ENCODE measurements at places on chromosomes 12 and 14.

GRCh38 chr14:23450379-23450778 lies 14.9 kb upstream of the MYH7 start:
- DNase-seq, result no peak

DNA sequence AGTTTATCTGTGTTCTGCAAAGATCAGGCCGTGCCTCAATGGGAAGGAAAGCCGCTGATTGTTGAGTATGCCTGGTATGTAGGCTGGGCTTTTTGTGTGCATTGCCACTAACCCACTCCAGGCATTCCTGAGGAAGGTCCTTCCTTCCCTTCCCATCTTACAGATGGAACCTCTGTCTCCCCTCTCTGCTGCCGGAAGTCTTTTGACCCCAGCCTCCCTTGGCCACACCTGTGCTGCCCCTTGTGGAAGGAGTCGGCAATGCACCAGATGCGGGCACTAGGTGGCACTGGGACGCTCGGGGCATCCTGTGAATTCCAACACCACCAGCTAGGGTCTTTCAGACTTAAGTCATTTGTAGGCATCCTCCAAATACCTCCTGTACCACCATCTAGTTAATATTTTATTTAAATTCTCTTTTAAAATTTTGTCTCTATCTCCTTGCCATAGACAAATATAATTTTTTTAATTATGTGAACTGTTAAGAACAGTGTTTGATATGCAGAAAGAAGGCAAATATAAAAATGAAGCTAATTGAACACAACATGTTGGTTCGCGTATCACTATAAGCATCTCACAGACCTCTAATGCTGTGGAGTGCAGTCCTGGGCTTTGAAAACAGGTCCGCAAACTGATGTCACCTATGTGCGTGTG lies 99.6 kb downstream of the RIN3 start:
- peak; percentile 65 for DNase-seq

DNA sequence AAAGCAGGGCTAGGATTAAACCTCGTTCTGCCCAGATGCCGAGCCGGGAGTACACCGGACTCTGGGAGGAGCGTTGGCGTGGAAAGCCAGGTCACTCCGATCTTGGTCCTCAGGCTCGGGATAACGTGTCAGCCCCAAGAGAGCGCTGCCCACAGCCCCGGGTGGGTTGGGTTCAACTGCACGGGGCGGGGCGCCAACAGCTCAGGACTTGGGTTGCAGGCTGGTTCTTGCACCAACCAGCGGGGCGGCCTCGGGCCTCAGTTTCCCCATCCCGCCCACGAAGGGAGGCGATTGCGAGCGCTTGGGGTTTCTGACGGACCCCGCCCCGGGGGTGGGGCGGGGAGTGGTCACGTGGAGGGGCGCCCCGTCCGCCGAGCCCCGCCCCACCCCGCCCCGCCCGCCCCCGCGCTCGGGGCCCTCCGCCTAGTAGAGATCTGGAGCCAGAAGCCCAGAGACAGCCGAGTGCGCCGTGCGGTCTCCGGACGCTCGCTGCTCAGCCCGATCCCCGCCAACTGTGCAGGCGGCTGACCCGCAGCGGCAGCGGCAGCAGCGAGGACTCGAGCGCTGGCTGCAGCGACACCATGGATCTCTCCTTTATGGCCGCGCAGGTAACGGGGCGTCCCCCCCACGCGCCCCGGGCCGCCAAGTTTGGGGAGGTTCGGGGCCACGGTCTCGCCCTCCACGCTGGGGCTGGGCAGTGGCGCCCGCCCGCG lies at the start of gene C14orf132:
Gene C14orf132, plus strand, starts transcription at position 443 of the 713 bp plus-strand sequence. Its CDS starts 139 bp downstream, at position 582.
- DNase-seq, result peak; percentile 26

DNA sequence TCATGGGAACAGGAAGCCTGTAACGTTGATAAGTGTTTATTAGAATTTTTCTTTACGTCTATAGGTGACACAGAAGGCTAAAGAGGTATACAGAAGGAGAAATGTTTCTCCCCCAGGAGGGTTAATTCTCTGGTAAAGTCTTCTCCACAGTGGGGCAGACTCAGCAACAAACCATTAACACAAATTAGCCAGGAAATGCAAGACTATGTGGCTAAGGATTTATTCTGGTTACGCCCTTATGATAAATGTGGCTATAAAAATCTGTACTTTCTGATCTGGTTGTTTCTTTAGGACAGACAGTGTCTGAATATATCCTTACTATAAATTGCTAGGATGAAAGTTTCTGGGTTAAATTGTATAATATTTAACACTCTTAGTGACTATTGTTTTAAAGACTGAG lies 423.3 kb downstream of the FLRT2 start:
- DNase-seq, result no peak

- DNase-seq, result no peak
Measured at GRCh38 chr14:37501877-37502276, 93.2 kb downstream of the FOXA1 start.

DNA sequence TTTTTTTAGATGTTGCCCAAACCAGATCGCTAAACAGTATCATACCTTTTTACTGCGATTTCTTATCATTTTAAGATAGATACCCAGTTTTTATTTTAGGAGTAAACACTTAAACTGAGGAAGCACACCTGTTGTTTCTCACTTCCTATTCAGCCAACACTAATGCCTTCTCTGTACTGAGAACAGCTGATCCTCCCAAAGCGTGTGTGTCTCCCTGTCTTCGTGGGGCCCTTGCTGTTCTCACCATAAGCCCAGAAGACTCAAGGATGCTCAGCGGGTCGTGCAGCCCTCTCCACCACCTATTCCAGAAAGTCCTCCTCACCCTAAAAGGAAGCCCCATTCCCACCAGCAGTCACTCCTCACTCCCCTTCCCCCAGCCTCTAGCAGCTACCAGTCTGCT lies 14.8 kb downstream of the PPP2R5C start:
- no peak for DNase-seq

- no peak for DNase-seq
Measured at GRCh38 chr14:69554500-69554899, 20.2 kb downstream of the CCDC177 start.

- DNase-seq, result no peak
Measured at GRCh38 chr12:69000540-69001243, 67.7 kb upstream of the CPM start.

DNA sequence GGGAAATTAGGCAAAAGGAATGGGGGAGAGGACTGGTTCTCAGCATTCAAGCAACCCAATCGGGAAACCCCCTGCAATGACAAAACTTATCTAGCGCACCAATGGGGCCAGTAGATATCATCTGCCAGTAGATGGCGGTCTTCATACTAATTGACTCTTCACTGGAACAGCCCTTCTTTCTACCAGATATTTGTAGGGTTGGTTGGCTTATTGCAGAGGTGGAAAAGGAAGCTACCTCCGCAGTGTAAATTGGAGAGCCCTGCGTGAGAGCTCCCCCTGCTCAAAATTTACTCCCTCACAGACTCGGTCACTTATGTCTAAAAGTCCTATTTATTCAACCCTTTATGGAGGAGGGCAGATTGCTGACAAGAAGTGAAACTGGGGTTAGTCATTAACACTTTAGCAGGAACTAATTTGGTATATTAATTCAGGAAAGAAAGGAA lies 166.1 kb upstream of the CCND2 start:
- peak; percentile 78 for DNase-seq

- no peak for DNase-seq
Measured at GRCh38 chr12:113136990-113137511, 1.5 kb upstream of the RASAL1 start.

GRCh38 chr14:65237023-65237814 lies 134.9 kb upstream of the MAX start:
- DNase-seq, result no peak

GRCh38 chr14:36229262-36229661 lies 52.7 kb upstream of the PTCSC3 start:
- DNase-seq, result no peak

- no peak for DNase-seq
Measured at GRCh38 chr14:69002069-69002468, 23.0 kb upstream of the ACTN1 start.

GRCh38 chr12:105613887-105614286 lies 283.4 kb downstream of the C12orf75 start:
- no peak for DNase-seq

DNA sequence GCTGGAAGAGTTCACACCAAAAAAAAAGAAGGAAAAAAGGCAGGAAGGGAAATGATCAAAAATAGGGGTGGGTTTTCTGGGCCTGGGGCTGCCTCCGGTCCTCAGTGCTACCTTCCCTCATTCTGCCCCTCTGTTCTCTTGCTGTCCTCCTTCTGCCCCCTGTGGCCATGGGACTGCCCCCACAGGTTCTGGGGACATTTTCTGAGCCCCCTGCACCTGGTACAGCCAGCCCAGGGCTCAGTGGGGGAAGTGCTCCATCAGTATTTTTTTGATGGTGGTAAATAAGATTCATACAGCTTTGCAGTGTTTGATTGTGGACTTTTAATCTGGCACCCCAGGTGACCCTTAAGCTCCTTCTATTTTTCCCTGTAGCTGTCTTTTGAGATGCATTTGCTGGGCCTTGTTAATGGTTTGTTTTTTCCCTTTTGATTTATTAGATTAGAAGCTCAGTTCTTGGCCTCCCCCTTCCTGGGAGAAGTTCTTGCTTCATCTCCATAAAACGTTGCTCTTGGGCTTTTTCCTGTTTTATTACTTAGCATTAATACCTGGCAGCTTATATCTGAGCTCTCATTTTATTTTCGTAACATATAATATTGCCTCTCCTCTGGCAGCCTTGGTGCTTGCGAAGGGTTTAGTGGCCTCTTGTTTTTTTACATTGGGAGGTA lies 43.1 kb downstream of the CHST11 start:
- no peak for DNase-seq

- DNase-seq, result no peak
Measured at GRCh38 chr14:61678975-61679374, 16.3 kb upstream of the HIF1A start.

- DNase-seq, result no peak
Measured at GRCh38 chr12:39984670-39985069, 121.2 kb downstream of the SLC2A13 start.

All from T-cell (primary cell).